ENCODE measurements at places on chromosomes 3 and 15.

GRCh38 chr3:136075218-136075808, 109.8 kb downstream of the PPP2R3A start:
- DNase-seq: peak; percentile 78

GRCh38 chr15:32705446-32705845, 12.4 kb upstream of the GREM1 start:
- no peak for DNase-seq

- peak; percentile 26 for DNase-seq
Observed at GRCh38 chr3:60081381-60082095, 1031.7 kb upstream of the CFAP20DC start.

GRCh38 chr15:28043691-28044091, 55.4 kb downstream of the OCA2 start:
- no peak for DNase-seq

GRCh38 chr3:59995563-59995962, 945.7 kb upstream of the CFAP20DC start:
- no peak for DNase-seq

DNA sequence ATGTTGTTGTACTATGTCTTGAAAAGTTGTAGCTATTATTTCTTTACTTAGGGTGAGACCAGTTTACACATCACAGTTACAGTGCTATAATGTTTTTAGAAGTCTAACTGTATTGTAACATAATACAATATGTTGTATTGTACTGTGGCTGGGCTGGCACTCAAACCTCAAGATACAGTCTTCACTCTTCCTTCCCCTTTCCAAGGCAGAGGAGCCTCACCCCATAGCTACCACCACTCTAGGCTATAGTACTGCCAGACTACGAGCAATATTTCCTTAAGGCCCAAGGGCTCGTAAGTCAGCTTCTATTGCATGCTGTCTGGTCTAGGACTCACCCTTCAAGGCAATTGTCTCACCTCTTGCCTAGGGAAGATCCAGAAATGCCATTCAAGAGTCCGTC, 597.7 kb downstream of the OTOL1 start:
- no peak for DNase-seq

DNA sequence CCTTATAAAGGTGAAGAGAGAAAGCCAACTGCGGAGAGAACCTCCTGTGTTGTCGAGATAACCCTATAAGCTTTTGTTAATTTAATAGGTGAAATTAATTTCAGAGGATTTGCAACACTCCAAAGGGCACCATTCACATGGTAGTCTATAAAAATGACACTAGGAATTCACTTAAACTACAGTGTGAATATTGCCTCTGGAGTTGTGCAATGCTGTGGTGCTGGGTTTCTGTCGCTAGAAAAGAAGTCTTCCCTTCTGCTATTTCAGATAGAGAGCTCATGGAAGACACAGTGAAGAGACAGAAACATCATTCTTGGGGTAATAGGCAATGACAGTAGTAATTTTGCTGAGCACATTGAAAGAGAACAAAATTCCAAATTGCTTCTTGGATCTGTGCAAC, 28.8 kb upstream of the PROK2 start:
- no peak for DNase-seq

DNA sequence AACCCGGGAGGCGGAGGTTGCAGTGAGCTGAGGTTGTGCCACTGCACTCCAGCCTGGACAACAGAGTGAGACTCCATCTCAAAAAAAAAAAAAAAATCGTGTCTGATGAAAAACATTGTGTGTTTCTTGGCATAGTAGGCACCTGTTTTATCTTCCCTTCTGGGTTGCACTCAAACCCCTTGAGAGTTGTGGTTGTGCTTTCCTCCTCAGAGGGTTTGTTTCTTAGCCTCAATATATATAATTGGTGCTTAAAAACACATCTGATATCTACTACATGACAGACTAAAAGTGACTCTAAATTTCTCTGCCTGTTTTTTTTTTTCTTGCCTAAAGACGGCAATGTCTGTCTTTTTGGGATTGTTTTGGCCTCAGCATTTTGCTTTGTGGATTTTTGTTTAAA, 7.6 kb downstream of the NR1D2 start:
- DNase-seq: no peak

DNA sequence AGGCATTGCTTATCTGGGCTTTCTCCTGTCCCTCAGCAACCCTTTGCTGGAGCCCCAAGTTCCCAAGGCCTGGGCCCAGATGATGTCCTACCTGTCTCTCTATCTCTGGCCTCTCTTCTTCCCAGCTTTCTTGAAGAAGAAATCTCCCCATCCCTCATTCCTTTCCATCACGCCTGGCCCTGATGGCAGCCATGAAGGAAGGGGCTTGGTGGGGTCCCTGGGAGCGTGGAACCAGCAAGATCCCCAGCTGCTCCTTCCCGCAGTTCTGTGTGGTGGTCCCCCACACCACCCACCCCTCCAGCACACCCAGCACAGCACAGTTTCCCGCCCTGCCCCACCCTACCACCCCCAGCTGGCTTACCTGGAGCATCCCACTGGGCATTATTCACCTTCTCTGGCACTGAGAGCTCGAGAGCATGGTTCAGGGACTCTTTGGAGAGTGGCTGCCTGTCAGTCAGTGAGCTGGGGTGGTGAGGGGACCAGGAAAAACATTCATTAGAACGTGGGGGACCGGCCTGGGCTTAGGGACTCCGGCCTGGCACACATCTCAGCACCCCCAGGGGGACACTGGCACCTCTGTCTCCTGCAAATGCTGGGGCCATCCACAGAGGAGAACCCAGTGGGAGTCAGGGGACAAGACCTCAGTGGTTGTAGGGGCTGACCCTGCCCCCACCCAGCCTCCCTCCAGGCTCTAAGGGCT, 26.6 kb downstream of the ACSBG1 start:
- DNase-seq: no peak

- DNase-seq: no peak
Observed at GRCh38 chr15:56794165-56794552, 60.9 kb upstream of the ZNF280D start.

GRCh38 chr3:193564012-193564411, 9.3 kb upstream of the ATP13A4 start:
- DNase-seq: no peak

GRCh38 chr3:174122411-174122810, 724.9 kb downstream of the NLGN1 start:
- no peak for DNase-seq

DNA sequence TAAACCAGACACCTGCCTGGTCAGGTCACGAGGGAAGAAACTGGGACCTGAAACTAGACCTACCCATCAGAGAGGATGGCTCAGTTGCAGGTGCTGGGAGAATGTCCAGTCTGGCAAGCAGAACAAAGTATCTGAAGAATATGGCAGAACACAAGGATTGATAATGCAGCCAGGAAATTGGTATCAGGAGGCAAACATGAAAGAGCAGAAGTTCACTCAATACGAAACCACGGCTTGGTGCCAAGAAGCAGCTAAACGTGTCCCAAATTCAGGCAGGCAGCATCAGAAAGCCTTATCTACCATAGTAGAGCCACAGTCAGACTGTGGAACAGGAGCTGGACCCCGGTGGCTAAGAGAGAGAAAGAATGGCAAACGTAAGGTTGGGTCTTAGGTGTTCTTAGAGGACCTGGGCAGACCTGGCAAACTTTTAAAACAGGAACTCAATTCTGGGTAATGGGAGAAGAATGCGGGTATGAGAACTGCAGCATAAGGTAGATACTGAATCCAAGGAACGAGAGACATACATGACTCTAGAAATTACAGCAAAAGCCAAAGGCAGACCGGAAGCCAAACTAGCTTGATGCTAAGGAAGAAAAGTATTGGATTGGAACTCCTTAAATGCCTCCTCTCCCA, 169.0 kb upstream of the NECTIN3 start:
- no peak for DNase-seq

DNA sequence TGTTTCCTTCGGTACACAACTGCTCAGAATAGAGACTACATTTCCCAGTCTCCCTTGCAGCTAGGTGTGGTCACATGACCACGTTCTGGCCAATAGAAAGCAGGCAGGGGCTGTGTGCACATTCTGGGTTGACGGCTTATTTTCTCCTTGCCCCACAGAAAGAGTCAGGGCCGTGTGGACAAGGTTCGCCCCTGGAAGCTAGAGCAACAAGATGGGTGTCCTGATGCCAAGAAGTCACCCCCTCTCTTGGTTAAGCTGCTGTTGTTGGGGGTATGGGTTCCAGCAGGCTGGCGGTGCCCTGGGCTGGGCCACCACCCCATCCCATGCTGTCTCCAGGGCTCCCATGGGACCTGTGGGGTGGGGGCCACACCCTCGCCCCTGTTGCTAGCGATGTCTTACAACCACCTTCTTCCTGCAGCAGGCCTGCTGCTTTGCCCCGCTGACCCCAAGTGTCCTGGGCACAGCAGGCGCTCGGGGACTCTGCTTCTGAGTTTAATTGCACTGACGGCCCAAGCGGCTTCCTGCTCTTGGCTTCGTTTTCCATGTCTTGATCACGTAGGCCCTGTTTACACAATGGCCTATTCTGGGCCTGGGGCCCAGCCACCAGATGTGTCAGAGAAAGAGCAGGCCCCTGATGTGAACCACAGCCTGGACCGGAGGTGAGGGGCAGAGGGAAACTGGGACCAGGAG, 24.9 kb downstream of the ABTB1 start:
- peak; percentile 60 for DNase-seq

- DNase-seq: no peak
Observed at GRCh38 chr3:96991800-96992365, 177.5 kb downstream of the EPHA6 start.

- DNase-seq: no peak
Observed at GRCh38 chr15:77454951-77455350, 34.3 kb downstream of the HMG20A start.

GRCh38 chr15:45635191-45635638, 386 bp downstream of the SQOR start:
- peak; percentile 69 for DNase-seq

- DNase-seq: no peak
Observed at GRCh38 chr15:63318344-63318743, 40.9 kb downstream of the APH1B start.

DNA sequence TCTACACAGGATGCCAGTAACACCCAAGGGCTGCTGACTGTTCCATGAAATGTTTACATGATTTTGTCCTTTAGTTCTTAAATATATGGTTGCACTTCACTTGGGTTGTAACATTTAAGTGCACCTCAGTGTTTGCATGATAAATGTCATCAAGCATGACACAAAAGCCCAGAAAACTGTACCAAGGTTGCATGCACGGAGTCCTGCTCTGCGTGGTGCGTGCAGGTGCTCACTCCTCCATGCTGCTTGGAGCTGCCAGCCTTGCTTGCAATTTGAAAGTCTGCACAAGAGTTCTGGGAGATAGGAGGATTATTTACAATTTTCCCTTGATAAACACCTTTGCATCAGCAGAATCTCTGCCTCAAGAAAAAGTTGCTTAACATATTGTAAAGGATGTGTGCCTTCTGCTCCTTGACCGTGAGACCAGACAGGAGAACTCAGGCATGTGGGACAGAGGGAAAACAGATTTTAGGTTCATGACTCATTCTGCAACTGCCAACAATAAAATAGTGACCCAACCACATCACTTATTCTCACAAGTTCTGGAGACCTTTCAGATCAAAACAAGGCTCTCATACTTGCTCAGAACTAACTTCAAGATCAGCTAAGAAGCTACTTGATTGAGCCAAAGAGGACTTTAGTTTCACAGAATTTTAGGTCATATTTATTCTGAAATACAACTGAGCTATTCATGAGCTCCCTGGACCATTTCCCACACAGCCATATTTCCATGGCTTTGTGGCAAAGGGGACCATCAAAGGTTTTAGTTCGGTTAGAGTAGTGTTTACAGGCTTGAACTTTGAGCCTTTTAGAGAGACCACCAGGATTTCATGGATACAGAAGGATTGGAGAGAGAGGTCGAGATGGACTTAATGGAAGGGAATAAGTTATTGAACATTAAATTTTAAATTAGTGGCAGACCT, 128.4 kb upstream of the ZBED2 start:
- DNase-seq: no peak

- no peak for DNase-seq
Observed at GRCh38 chr3:54215521-54215920, 93.2 kb downstream of the CACNA2D3 start.

DNA sequence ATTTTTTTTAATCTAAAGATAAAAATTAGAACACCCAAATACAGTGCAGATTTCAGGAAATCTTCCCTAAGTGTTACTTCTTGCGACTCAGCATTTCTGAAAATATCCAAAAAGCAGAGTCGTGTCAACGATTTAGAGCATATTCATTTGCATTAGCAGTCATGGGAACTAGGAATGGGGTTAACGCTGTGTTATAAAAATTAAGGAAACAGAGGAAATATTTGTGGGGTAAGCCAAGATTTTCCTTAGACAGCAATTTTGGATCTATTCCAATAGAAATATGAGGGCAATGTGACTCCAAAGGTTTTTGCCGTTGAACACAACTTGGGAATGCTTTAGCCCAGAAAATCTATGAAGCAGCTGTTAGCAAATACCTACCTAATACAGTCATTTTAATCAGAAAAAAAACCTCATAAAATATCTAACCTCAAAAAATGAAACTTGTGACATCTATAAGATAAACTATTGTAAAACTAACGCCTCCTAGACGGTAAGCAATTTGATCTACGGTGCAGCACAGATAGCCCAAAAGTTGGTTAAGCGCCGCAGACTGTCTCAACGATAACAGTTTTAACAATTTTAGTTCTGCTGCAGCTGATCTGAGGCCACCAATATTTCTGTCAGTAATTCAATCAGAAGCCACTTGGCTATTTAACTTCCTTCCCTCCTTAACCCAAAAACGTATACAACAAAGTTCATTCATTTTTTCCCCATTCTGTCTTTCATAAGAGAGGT, 5.8 kb upstream of the ATP11B start:
- DNase-seq: no peak

DNA sequence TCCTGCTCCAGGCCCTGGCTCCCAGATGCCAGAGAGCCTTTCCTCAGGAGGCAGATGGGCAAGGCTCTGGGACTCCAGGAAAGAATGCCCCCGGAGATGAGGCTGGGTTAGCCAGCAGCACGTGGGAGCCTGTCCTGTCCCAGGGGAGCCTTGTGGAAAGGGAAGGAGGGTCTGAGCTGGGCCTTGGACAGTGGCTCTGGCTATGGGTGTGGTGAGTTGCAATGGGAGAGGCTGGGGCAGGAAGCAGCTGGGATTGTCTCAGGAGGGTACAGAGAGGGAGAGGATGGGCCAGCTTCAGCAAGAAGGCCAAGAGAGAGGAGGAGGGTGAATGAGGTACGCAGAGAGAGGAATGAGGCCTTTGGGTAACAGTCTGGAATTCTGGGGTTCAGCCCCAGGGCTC, 17.4 kb upstream of the CACNA2D2 start:
- DNase-seq: no peak

DNA sequence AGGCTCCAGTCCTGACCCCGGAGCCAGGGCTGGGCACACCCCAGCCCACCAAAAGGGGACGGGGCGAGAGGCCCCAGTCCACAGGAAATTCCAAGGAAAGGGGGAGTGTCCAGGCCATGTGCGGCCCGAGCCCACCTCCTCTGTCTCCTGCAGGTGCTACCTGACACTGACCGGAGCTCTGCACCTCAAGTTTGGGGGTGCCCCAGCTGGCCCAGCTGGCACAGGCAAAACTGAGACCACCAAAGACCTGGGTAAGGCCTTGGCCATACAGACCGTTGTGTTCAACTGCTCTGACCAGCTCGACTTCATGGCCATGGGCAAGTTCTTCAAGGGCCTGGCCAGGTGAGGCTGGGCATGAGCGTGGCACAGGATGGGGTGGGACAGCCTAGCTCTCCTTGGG, 44.9 kb downstream of the DNAH1 start:
- no peak for DNase-seq
